ENCODE measurements at places on chromosomes 11 and 22. TPM values are rescaled to one million over a fixed set of nuclear protein-coding genes. Genes with fewer than 3 reads are reported as not detected.

Gene OVOL1
- polyA plus RNA-seq, result not detected

Gene ZNF280B
- polyA plus RNA-seq, result 4.1 TPM

Gene OR51E2
- polyA plus RNA-seq, result not detected

Gene HMOX1
- 1.9 TPM for polyA plus RNA-seq

Gene ASCL2
- 0.70 TPM for polyA plus RNA-seq

Gene GDPD4
- polyA plus RNA-seq, result not detected

Gene TENM4
- polyA plus RNA-seq, result not detected

DNA sequence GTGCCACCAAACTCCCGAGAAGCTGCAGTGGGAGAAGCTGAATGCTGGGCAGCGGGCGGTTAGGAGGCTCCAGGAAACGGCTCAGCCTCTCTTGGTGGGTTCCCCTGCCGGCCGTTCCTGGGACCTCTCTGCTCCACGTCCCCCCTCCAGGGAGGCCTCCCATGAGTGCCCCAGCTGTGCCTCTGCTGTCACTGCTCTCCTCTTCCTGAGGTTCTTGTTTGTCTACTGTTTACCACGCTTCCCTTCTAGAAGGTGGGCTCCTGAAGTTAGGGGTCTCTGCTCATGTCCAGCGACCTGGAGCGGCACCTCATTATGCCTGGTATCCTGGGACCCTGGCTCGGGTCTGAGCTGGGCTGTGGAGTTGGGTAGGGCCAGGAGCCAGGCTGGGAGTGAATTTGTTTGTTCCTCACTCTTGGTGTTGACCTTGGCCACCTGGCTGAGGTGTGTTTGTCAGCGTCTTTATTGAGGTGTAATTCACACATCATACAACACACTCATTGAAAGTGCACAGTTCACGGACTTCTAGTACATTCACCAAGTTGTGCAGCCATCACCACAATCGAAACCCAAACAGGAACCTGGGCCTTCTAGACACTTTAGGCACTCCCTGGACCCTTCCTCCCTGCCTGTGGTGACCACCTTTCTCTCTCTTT, 37.8 kb upstream of the GRAMD4 start:
- DNase-seq, result peak; percentile 44

DNA sequence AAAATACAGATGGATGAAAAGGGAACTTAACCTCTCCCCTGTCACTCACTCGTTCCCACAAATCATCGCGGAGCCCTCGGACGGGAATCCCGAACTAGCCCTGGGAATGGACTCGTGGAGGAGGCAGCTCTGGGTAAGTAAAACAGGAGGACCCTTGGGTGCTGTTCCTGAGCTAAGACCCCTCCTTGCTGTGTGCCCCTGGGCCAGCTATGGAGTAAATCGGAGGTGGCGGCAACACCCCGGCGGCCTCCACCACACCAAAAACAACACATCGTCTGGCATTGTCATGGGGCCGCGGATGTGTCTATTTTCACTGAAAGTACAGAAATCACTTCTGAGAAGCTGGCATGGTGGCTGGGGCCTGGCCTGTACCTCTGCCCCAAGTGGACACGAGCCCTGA, 12.1 kb downstream of the CPT1A start:
- no peak for DNase-seq

GRCh38 chr11:86898689-86899088, 56.5 kb downstream of the FZD4 start:
- no peak for DNase-seq

- DNase-seq, result no peak
These were observed 83.2 kb downstream of the GRIK4 start for GRCh38 chr11:120594746-120595145.

DNA sequence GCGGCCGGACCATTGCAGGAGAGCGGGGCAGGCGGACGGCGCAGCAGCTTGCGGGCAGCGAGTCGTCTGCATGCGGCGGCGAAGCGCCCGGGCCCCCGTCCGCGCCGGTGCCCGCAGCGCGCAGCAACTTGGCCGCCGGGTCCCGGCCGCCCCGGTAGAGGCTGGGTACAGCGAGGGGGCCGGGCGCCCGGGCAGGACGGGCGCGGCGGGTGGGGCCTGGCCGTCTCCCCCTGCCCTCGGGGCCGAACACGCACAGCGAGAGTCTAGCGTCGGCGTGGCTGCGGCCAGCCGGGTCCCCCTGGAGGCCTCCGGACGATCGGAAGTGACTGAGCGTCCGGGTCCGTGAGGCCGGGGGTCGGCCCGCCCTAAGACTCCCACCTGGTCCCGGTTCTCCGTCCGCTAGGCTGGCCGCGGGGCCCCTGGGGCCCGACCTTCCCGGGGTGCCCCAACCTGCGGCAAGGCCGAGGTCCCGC, 775 bp upstream of the TRABD start:
- DNase-seq, result no peak

DNA sequence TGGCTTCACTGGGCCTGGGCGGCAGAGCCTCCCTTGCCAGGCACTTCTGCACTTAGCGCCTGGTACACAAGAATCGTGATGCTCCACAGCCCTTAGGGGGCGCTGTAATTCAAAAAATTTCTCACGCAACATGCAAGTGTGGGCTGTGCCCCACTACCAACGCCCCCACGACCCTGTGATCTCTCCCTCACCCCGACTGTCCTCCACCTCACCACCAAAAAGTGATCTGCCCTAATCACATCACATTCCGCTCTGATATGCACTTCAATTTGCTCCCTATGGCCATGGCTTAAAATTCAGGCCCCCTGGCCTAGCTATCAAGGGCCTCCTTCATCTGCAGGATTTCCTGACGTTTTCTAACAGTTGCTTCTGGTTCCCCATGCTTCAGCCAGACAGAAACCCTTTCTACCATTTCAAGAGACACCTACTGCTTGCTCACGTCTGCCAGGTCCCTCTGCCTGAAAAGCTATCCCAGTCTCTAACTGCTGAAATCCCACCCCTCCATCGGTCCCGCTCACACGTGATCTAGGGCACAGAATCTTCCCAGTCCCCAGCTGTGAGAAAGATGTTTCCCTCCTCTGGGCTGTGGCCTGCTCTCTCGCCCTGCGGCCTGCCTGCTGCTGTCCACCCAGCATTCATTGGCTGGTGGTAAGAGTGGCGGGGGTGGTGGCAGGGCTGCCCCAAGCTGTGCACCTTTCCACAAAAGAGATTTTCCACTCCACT, 27.9 kb upstream of the LRRC32 start:
- no peak for DNase-seq

- no peak for DNase-seq
These were observed 158.4 kb downstream of the ETS1 start for GRCh38 chr11:128428935-128429334.

DNA sequence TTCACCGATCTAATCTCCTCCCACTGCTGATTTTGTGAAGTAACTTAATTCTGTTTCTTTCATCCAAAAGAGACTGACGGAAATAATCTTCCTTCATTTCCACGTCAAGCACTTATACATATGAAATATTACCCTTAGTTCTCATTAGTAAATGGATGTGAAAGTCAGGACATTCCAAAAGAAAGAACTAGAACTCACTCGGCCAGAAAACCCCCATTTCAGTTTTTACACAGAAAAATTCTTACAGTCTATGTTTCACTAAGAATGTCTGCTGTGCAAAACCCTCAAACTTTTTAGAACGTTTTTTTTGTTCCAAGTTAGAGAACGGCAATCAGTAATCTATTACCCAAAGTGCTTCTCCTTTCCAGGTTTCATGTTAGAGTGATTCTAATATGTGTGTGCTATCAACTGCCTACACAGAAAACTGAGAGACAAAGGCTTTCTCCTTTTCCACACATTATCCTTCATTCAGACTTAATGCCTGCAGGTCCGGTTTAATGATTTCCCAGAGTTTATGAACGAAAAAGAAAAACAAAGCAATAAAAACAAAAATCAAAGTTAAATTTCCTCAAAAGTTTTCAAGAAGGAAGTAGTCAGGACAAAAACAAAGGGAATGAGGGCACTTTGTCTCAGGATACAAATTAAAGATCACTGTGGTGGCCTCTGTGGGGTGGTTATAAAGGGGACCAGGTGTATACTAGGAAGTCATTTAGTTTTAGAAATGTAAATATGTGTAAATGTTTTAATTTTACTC, 11.3 kb upstream of the SESN3 start:
- no peak for DNase-seq

- DNase-seq, result no peak
These were observed 118.9 kb upstream of the LMO1 start for GRCh38 chr11:8382436-8383053.

DNA sequence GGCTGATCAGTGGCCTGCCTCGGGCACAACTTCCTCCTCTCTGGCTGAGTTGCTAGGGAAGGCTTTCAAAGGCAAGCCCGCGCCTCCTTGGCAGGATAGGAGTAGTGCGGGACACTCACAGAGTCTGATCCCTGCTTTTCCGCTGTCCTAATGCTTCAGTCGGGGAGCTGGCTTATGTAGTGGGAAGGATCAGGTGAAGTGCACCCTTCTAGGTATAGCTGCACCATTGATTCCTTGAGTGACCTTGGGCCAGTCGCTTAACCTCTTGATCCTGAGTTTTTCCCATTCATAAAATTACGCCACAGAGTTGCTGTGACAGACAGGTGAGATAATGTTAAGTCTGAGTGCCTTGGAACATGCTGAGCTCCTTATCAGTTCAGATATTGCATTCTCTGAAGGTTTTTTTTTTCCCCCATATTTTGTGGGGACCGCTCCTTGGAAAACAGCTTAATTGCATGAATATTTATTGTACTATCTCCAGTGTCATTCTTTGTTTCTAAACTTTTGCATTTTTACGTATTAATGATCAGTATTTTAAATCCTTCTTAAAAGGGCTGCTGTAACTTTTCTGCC, 961 bp downstream of the IPO7 start:
- no peak for DNase-seq

GRCh38 chr22:39689421-39689820, 118.9 kb downstream of the CACNA1I start:
- DNase-seq, result no peak

GRCh38 chr11:34643846-34644245, 23.0 kb downstream of the EHF start:
- DNase-seq, result no peak

GRCh38 chr11:127055236-127055635, 54.7 kb upstream of the KIRREL3 start:
- DNase-seq, result no peak

DNA sequence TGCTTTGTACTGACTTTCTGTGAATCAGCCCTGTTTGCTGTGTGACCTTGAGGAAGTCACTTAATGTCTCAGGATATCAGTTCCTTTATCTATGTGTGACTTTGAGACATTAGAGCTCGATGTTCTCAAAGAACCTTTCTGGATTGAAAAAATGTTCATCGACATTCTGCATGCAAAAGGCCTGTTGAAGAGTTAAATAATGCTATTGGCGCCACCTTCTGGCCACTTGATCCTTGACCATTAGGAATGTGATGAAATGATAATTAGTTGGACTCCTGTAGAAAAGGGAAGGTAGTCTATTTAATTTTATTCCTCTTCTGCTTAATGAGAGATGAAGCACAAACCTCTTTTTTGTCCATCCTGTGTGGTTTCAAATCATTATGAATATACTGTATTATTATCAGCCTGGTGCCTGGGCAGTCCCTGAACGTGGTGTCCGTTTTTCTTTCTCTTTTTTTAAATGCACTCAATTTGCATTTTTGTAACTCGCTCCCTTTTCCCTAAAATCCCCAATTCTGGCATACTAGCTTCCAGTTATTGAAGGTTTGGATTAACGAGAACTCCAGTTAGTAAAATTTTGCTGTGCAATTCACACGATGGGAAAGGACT, 20.7 kb downstream of the ELF5 start:
- peak; percentile 28 for DNase-seq

DNA sequence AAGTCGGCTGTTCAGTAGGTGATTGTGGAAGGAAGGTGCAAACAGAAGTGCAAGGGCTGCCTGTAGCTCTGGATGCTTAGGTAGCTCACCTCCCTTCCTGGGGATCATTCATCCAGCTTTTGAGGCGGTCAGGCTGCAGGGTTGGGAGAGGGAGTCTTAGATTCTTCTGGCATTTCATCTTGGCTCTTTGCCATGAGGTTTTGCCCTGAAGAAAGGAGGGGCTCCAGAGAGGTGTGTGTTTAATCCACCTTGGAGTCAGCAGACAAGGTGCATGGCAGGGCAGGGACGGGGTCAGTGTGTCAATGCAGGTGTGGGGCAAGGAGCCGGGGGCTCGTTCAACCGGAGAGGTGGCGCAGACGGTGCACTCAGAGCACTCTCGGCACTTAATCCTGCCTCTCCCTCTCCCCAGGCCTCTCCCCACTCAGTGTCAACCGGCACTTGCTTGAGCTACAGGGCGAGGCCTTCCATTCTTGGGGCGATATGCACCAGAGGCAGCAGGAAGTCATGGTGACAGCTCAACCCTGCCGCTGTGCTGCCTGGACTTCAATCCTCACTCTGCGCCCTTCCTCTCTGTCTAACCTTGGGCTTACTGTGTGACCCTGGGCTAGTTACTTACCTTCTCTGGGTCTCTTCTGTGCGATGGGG, 7.2 kb downstream of the ADAMTS15 start:
- DNase-seq, result no peak

DNA sequence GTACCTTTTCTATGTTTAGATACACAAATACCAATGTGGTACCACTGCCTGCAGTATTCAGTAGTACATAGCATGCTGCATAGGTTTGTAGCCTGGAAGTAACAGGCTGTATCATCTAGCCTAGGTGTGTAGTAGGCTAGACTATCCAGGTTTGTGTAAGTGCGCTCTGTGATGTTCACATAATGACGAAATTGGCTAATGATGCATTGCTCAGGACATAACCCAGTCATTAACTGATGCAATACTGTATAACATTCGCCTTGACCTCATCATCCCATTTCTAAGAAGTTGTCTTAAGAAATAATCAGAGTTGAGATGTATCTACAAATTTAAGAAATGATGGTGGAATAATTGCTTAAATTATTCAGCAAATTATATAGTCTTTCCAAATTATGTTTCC, 116.0 kb upstream of the TIMP3 start:
- no peak for DNase-seq

DNA sequence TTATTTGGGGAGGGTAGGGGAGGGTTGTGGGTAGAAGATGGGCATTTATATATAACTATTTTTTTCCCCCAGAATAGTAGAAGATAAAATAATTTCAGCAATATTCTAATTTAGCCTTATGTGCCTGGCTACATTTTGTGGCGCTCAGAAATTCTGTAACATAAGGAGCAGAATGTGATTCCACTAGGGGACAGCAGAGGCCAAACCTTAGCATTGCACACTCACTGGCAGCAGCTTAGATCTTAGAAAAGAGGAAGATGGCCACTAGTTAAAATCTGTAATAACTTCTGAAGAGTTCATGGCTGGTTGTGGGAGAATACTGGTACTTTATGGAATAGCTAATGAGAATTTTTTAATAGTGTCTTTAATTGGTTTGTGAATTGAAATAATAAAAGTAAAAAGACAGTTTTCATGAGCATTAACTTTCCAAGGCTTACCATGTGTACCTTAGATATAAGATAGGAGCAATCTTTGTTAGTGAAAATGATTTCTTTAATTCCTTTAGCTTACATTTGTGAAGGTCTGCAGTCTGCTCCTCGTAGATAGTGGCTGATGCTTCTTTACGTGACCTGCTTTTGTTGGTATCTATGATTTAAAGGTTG, 33.1 kb downstream of the DDX10 start:
- peak; percentile 40 for DNase-seq

- DNase-seq, result no peak
These were observed 39.3 kb upstream of the POU2AF1 start for GRCh38 chr11:111418436-111418787.
